ENCODE measurements at places on chromosomes 5 and 9. TPM values are rescaled to one million over a fixed set of nuclear protein-coding genes. Genes with fewer than 3 reads are reported as not detected.

- H3K36me3 ChIP-seq, result no peaks in the 10 kb centered on the region
- peaks cover 5% of the 10 kb centered on the region for H3K4me1 ChIP-seq
- H3K27ac ChIP-seq, result no peak overlapping the region
- no peaks in the 10 kb centered on the region for H3K27me3 ChIP-seq
- DNase-seq, result no peak
Measured at GRCh38 chr9:75997206-75997605, 106.7 kb downstream of the PCSK5 start.

DNA sequence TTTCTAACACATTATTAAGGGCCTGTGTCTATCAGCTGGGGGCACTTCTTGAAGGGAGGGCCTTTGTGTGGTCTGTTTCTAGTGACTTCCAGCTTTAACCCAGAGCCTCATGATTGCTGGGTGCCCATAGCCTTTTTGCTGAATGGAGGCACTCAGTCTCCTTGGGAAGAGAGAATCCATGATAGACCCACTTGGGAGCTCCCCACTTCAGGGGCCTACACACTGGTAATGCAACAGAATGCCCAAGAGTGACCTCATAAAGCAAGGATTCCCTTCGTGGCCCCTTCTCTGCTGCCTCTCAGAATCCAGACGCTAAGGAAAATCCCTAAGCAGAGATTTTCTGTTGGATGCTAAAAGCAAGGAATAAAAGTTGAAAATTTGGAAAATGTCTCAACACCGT, at the start of gene CATSPER3:
Gene CATSPER3, plus strand, starts transcription at position 301 of the 400 bp plus-strand sequence. Its CDS starts 85 bp downstream, at position 386.
- no peaks in the 10 kb centered on the region for H3K4me1 ChIP-seq
- no peak within 1 kb of the TSS for H3K4me3 ChIP-seq
- peaks cover 5% of the 10 kb centered on the region for H3K36me3 ChIP-seq
- no peak within 1 kb of the TSS for H3K27ac ChIP-seq
- no peaks in the 10 kb centered on the region for H3K27me3 ChIP-seq
- DNase-seq, result no peak

DNA sequence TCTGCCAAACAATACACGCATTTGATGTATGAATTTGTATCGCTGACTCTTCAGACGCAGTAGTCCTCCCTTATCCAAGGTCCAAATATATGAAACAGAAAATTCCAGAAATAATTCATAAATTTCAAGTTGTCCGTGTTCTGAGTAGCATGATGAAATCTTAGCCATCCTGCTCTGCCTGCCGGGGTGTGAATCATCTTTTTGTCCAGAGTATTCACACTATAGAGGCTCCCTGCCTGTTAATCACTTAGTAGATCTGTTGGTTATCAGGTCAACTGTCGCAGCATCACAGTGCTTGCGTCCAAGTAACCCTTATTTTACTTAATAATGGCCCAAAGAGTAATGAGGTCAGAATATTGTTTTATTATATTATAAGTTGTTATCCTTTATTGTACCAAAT, 268.1 kb downstream of the DOCK8 start:
- no peaks in the 10 kb centered on the region for H3K27me3 ChIP-seq
- DNase-seq, result no peak
- H3K4me1 ChIP-seq, result no peaks in the 10 kb centered on the region
- H3K27ac ChIP-seq, result no peak overlapping the region

DNA sequence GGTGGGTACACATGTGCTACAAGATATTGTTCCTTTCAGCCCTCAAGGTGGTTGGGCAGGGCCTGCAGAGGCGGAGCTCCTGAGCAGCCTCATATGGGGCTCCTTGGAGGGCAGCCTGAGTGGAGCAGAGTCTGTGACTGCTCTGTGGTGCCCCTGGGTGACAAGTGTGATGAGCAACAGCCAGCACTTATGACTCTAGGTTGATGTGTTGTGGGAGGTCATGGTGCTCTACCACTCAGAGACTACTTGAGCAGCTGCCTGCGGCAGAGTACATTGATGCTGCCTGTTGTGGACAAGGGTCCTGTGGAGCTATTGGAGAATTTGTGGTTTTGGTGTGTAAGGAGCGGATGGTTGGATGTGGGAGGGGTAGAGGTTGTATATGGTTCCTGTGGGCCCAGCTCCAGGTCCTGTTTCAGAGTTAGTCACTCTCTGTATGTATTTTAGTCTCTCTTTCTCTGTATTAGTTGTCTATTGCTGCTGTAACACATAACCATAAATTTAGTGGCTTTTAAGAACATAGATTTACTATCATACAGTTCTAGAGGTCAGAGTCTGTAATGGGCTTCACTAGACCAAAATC, 141.3 kb downstream of the SREK1 start:
- H3K36me3 ChIP-seq, result no peaks in the 10 kb centered on the region
- no peak overlapping the region for H3K27ac ChIP-seq
- no peak overlapping the region for H3K4me3 ChIP-seq
- no peak for DNase-seq
- H3K27me3 ChIP-seq, result no peaks in the 10 kb centered on the region

DNA sequence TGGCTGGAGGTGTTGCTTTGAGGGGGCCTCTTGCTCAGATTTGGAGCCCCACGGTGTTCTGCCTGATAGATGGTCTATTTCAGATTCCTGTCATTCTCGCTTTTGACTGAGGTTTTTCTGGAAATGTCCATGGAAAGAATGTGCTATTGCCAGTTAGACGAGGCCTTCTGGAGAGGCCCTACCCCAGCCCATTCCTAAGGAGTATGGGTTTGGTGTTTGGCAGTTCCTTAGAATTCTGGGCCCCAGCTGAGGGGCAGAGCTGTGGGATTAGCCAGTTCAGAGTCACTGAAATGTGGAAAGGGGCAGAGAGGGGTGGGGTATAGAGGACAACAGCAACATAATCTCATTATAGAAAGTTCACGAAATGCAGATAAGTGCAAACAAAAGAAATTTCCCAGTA, 50.5 kb downstream of the GALNT10 start:
- no peak overlapping the region for H3K4me3 ChIP-seq
- H3K27ac ChIP-seq, result no peak overlapping the region
- no peaks in the 10 kb centered on the region for H3K4me1 ChIP-seq
- no peaks in the 10 kb centered on the region for H3K27me3 ChIP-seq
- no peak for DNase-seq

DNA sequence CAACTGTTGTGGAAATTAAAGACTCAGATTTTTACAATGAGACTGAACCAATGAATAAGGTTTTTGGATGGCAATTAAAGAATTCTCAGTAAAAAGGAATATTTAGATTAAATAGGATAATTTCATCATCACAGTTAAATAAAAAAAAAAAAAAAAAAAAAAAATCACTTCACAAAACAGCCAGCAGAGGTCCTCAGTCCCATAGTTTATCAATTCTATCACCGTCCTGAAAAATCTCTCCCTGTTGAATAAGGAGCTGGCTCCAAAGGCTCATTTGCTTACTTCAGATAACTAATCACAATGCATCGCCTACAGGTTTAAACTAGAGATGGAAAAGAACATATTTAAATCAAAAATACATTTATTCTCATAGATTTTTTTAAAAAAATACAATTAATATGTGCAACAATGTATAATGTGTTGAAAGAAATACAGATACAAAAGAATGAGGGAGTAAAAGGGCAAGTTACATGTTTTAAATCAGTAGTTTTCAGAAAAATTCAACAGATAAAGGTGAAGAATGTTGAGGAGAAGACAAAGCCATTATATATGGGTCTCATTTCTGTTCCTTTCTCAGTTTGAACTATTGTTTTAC, 175.8 kb upstream of the CHD1 start:
- H3K36me3 ChIP-seq, result no peaks in the 10 kb centered on the region
- no peaks in the 10 kb centered on the region for H3K4me1 ChIP-seq
- no peak for DNase-seq
- H3K27me3 ChIP-seq, result no peaks in the 10 kb centered on the region
- no peak overlapping the region for H3K4me3 ChIP-seq

- H3K4me1 ChIP-seq, result no peaks in the 10 kb centered on the region
- no peak overlapping the region for H3K4me3 ChIP-seq
- H3K27ac ChIP-seq, result no peak overlapping the region
- H3K36me3 ChIP-seq, result peaks cover 56% of the 10 kb centered on the region
Measured at GRCh38 chr9:98064623-98065392, 8.3 kb downstream of the NANS start.

DNA sequence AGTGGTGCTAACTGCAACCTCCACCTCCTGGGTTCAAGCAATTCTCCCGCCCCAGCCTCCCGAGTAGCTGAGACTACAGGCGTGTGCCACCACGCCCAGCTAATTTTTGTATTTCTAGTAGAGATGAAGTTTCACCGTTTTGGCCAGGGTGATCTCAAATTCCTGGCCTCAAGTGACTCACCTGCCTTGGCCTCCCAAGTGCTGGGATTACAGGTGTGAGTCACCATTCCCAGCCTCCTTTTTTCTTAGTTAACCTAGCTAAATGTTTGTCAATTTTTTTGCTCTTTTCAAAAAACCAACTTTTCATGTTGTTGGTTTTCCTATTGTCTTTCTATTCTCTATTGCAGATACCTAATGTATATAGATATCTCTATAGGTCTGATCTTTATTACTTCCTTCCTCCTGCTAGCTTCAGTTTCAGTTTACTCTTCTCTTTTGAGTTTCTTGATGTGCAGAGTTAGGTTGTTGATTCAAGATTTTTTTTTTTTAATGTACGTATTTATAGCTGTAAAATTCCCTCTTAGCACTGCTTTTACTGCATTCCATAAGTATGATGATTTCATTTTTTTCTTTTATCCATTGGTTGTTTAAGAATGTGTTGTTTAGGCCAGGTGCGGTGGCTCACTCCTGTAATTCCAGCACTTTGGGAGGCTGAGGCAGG, 32.9 kb downstream of the FGD3 start:
- no peak for DNase-seq
- H3K27me3 ChIP-seq, result no peaks in the 10 kb centered on the region
- H3K4me3 ChIP-seq, result no peak overlapping the region
- peaks cover 5% of the 10 kb centered on the region for H3K36me3 ChIP-seq
- peaks cover 7% of the 10 kb centered on the region for H3K4me1 ChIP-seq

- H3K27ac ChIP-seq, result no peak overlapping the region
- no peak for DNase-seq
Measured at GRCh38 chr5:78837836-78838235, 147.3 kb downstream of the ARSB start.

DNA sequence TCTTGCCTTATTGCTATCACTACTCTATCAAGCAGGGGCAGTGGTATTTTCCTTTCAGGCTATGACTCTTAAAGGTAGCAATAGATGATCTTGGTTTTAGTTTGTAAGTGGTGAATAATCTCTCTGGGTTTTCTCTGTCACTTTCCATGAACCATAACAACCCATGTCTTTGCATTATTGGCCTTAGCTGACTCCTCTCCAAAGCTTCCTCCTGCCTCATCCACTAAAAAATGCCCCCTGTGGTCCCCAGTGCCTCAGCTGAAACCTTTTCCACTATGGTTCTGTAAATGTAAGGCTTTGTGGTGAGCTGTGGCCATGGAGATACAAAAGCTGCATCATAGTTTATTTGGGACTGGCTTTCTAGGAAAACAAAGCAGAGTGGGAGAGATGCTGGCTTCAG, 128.8 kb downstream of the GPBP1 start:
- no peaks in the 10 kb centered on the region for H3K27me3 ChIP-seq
- peaks cover 10% of the 10 kb centered on the region for H3K4me1 ChIP-seq
- no peak overlapping the region for H3K4me3 ChIP-seq
- H3K27ac ChIP-seq, result no peak overlapping the region

DNA sequence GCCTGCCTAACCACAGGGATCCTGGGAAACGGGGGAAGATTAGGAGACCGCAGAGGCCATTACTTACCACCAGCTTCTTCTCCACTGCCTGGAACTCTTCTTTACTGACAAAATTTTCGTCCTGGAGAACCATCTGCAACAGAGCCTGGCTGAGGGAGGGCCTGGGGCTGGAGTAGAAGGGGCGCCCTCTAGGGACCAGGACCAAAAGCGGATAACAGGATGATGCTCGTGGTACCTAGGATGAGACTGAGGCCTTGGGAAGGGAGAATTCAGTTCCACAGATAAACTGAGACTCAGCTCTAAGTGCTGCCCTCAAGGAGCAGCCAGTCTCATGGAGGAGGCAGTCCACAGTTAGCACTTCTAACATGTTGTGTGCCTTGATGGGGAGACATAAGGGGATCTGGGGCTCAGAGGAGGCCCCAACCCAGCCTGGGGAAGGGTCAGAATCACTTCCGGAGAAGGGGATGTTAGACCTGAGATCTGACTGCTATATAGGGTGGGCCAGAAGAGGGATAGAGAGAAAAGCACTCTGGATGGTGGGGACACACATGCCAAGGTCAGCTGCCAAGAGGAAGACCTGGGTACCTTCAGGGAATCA, 1.2 kb downstream of the SPATA24 start:
- no peak for DNase-seq
- no peaks in the 10 kb centered on the region for H3K27me3 ChIP-seq
- peak overlapping the region; percentile 89 for H3K27ac ChIP-seq

GLDC gene
- total RNA-seq, result 1.7 TPM

HAVCR2 gene
- total RNA-seq, result 30.7 TPM

FAM153A gene
- 4.3 TPM for total RNA-seq
